ENCODE measurements at places on chromosomes 4 and X. TPM values are rescaled to one million over a fixed set of nuclear protein-coding genes. Genes with fewer than 3 reads are reported as not detected.

- peak; percentile 86 for DNase-seq
These were observed 101.0 kb downstream of the ATP11C start for GRCh38 chrX:139831675-139832456.

DNA sequence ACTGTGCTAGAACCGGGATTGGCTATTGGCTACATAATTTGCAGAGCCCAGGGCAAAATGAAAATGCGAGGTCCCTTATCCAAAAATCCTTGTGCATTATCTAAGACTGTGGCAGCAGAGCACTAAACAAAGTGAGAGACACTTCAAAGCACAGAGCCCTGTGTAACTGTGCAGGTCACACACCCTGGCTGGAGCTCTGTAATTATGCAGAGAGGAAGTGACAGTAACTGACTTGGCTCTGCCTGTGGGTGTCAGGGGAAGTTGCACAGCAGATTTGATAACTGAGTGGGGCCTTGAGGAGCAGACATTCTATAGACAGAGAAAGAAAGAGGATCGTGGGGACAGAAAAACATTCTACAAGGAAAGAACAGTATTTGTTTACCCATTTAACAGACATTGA lies 173.5 kb upstream of the FMR1 start:
- no peak for DNase-seq

- DNase-seq, result peak; percentile 9
These were observed 1.1 kb downstream of the CTBP1 start for GRCh38 chr4:1247864-1248244.

GRCh38 chrX:120727452-120727851 lies 97.6 kb upstream of the C1GALT1C1 start:
- no peak for DNase-seq

GRCh38 chrX:53605004-53605403 lies 81.5 kb downstream of the HUWE1 start:
- DNase-seq, result no peak

DNA sequence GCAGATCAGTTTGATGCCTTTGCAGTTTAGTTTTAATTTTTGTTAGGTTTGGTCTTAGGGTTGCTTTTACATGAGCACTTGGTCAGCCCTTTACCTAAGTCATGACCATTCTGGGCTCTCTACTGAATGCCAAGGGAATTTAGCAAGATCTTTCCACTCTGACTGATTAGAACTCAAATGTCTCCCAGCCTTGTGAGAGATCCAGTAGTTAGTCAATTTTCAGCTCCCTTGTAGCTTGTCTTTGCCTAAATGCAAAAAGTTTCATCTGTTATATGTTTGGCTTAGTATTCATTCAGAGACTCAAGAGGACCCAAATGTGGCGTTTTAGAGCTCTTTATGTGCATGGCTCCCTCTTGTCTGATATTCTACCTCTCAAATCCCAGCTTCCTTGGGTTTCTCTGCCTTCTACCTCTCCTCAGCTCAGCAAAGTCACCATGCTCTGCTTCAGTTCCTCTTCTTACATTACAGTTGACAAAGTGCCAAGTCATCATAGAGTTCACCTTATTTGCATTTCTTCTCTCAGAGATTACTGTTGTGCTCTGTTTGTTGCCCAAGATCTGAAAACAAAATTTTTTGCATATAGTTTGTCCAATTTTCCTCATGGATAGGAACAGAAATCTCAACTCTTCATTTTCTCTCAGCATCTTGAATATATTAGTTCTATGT lies 17.5 kb upstream of the JAKMIP1 start:
- DNase-seq, result no peak

GRCh38 chrX:154030715-154031305 lies 11.1 kb upstream of the IRAK1 start:
- no peak for DNase-seq

DNA sequence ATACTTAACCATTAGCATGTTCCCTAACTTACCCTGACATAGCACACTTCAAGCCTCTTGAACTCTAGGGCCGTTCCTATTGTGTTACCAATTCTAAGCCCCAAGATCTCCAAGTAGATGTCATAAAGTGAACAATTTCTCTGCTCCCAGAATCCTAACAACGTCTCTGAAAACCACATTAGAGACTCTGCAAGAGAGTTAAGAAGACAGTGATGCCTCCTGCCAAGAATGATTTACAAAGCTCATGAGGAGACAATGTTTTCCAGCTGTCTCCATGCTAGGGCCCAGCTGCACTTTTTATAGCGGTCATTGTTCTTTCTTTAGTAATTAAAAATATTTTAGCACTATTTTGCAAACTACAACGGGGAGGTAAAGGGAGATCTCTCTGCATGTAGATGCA lies 358.4 kb downstream of the PPP3CA start:
- no peak for DNase-seq

DNA sequence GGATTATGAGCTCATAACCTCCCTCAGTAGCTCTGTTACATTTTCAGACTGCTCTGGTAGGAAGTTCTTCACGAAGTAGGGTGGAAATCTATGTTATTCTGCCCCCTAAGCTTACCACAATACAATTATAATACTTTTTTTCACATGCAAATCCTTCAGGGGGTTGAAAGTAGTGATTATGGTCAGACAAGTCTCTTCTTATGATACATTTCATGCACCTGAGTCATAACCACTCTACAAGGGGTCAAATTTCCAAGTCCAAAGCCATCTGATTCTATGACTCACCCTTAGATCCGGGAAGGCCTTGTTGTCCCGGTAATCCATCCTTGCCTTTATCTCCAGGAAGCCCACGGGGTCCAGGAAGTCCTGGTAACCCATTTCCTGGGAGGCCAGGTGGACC lies 95.2 kb downstream of the ATG4A start:
- DNase-seq, result no peak

RTL5 gene
- total RNA-seq, result 5.1 TPM

GLRA3 gene
- total RNA-seq, result 33.0 TPM

CTAG1A gene
- not detected for total RNA-seq

MAPK10 gene
- 135 TPM for total RNA-seq

KDR gene
- 50.3 TPM for total RNA-seq
